ENCODE measurements at places on chromosomes 2 and 18.
A peak's percentile ranks its signal among the peaks of the same experiment; 100 is the strongest.

GRCh38 chr18:69208545-69208944 is 192.1 kb upstream of the DOK6 start:
- no peak for DNase-seq

GRCh38 chr18:67385455-67385854 is 131.1 kb downstream of the DSEL start:
- no peak for DNase-seq

DNA sequence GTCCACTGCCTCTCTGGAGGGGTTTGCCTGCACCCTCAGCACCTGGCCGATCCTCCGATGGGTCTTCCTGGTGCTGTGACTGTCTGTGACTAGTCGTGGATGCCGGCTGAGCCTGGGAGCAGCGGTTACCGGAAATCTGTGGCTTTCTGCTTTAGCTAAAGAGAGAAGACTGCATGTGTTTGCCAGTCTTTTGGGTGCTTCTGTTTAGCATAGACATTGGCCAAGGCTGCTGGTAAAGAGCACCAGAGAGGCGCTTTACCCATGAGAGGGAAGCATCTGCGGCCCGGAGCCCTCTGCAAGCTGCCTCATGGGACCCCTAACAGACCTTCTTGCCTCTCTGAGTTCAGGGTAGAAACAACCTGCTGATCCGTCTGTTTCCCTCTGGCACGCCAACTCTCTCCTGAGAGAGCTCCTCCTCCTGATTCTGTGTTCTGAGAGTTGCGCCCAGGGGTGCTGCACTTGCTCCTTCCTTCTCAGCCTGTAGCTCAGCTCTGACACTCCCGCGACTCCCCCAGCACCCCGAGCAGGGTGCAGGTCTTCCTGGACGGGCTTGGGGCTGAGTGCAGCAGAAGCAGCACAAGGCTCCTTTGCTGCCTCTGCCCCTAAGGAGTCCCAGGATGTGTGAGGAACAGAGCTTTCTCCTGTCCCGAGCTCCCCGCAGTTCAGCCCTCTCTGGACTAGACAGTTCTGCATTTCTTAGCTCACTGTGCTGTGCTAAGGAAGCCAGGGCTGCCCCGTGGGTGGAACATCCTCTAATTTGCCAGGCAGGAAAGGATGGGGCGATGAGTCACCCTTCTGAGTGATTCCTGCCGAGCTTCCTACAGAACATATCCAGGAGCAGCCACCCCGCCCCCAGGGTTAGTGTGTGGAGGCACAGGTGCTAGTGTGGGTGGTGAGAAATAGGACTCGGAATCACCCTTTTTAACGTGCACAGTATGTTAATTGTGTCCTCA is 203.2 kb downstream of the SH3RF3 start:
- no peak for DNase-seq

DNA sequence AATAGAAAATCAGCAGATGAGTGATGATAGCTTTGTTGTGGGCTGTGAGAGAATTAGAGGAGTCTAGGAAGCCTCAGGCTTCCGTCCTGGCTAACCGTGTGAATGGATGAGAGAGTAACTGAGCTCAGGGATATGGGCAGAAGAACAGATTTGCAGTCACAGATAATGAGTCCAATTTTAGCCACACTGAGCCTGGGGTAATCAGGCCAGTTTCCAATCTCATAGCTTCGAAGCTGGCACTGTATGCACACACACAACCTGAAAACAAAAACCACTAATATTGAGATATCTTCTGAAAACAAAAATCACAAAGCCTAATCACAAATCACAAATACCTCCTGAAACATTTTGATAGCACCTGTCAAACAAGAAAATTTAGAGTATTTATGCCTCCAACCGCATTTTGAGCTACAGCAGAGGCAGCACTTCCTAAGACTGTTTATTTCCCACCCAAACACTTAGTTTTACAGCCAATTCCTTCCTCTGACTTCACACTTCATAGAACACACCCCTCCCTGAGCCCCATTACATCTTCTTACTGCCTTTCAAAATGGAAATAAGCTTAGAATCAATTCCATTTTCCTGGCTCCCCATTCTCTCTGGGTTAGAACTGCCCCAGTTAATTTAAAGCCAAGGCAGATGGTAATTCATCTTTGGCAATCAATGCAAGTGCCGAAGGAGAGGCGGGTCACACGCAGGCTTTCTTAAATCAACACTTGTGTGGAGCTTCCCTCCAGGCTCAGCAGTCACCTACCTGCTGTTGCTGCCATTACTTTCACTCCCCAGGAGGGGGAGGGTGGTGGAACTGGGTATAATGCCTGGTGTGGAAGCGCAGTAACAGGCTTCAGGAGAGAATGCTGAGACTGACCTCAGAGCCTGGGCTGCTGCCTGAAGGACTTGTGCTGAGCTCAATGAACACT is 18.9 kb downstream of the TTR start:
- DNase-seq, result no peak

DNA sequence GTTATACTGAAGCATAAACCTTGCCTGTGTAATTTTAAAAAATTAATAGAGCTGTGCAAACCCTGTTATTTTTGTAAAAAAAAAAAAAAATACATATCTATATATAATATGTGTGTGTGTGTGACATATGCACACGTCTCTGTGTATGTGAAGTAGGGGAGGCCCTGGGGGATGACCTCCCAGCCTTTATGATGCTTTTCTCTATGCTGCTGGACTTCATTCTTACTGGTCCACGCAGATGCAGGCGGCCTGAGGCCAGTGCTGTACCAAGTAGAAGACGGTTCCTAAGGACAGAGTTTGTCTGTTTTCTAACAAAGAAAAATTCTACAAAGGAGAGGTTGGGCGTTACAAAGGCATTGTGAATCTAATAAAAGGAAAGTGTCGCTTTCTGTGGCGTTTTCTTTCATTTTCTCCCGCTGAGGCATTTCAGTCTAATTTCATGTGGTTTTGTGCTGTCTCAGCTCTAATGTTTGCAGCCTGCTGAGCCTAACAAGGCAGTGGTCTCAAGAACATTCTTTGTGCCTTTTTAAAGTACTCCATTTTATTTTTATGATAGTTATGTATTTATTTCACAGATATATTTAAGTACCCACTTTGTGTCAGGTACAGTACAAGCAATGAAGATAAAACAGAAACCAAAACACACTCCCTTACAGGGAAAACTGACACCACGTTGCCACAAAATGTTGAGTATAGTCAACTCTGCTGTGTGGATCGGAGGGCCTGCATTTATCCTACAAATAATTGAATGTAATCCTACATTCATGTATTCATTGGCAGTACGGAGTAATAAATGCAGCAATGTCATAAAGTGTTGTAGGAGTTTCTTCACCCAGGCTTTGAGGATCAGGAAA is 118.0 kb downstream of the RAB3GAP1 start:
- DNase-seq, result no peak

GRCh38 chr2:234881413-234882241 is 70.2 kb upstream of the SH3BP4 start:
- no peak for DNase-seq

DNA sequence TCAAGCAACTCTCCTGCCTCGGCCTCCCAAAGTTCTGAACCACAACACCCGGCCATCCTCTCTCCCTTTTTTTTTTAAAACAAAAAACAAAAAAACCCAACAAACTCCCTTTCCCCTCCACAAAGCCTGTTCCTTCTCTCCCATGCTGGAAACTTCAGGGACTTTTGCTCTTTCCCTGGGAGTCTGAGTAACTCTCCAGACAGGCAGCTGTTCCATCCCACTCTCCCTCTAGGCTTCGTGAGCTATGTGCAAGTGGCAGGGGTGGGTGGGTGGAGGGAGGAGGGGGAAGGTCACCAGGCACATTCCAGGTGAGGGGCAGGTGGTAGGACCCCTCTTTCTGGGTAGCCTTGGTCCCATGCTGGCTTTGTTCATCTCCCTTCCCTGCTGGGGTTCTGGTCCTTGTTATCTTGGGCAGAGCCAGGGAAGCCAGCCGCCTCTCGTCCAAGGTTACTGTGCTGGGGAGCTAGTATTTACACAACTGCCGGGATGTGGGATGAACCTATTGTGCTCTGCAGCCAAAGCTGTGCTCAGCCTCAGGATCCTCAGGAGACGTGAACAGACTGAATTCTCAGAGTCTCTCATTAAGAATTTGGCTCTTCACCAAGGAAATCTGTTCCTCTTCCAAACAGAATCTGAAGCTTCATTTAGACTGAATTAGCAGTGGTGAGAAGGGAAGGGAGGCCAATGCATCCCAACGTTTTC is 106.9 kb downstream of the LIPG start:
- peak; percentile 40 for DNase-seq

DNA sequence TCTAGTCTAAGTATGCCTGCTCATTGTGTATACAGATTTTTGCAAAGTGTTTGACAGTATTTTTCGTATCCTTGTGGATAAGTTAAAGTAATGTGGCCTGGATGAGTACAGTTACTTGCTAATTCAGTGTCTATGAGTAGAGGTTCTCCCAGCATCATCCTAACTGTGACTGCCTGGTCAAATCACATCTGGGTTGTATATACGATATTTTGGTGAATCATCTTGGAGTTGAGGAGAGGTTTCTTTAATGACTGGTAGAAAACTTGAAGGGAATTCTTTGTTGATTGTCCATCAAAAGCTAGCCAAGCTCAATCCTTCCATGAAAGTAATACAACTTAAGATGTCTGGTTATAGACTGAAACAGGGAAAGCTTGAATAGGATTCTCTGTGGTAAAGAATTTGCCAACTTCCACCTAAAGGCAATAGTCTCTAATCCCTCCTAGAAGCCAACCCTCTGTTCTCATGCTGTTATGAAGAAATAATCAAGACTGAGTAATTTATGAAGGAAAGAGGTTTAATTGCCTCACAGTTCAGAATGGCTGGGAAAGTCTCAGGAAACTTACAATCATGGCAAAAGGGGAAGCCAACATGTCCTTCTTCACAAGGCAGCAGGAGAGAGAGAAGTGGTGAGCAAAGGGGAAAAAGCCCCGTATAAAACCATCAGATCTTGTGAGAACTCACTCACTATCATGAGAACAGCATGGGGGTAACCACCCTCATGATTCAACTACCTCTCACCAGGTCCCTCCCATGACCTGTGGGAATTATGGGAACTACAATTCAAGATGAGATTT is 19.4 kb upstream of the RALBP1 start:
- no peak for DNase-seq

DNA sequence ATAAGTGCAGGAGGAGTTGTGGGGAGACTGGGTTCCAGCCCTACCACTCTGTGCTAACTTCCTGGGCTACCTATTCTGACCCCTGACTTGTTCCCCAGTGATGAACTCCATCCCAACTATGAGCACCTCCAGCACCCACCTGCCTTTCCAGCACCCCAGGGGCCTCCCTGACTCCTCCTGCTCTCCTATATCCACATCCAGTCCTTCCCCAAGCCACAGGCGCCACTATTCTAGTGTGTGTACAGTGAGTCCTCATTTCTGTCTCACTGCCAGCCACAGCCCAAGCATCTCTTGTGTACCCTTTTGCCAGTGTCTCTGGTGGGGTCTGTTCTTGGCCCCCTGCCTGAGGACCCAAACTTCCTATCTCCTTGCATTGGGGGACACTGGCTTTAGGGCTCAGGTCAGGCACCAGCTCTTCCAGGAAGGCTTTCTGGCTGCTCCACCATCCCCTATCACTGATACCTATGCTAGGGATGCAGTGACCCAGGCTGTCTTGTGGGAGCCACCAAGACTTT is 145.2 kb downstream of the INHBB start:
- DNase-seq, result no peak

- no peak for DNase-seq
Observed at GRCh38 chr2:227582369-227582768, 16.3 kb upstream of the SCYGR2 start.

- DNase-seq, result no peak
Observed at GRCh38 chr2:167962436-167963226, 284.8 kb downstream of the STK39 start.

GRCh38 chr18:77487951-77488740 is 238.5 kb downstream of the GALR1 start:
- DNase-seq, result no peak

GRCh38 chr2:198591586-198591985 is 787.2 kb downstream of the PLCL1 start:
- no peak for DNase-seq

GRCh38 chr18:986051-986450 is 81.4 kb downstream of the ADCYAP1 start:
- no peak for DNase-seq

- no peak for DNase-seq
Observed at GRCh38 chr2:171394164-171394740, 39.5 kb downstream of the METTL8 start.

DNA sequence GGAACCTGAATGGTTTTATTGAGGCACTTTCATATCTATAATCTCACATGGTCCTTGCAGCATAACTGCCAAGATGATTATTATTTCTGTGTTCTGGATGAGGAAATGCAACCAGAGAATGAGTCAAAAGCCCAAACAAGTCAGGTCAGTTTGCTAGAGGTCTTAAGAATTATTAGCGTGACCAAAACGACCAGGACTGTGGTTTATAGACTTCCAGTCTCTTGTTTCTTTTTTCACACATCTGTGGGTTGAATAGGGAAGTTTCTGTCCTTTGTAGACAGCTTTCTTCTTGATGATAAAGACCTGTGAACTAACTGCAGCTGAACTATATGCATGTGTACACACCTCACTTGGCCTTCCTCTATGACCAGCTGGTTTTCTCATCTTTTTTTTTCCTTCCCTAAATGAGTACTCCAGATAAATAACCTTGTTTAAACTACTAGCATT is 13.9 kb downstream of the ADAM23 start:
- no peak for DNase-seq

DNA sequence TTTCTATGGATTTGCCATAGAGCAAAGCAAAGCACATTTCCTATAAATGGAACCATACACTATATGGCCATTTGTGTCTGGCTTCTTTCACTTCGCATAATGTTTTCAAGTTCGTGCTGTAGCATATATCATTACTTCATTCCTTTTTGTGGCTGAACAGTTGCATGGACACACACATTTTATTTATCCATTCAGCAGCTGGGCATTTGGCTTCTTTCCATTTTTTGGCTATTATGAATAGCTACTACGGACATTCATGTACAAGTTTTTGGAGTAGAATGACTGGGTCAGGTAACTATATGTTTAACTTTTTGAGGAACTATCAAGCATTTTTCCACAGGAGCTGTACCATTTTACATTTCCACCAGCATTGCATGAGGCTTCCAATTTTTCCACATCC is 10.7 kb upstream of the SELENOI start:
- no peak for DNase-seq

DNA sequence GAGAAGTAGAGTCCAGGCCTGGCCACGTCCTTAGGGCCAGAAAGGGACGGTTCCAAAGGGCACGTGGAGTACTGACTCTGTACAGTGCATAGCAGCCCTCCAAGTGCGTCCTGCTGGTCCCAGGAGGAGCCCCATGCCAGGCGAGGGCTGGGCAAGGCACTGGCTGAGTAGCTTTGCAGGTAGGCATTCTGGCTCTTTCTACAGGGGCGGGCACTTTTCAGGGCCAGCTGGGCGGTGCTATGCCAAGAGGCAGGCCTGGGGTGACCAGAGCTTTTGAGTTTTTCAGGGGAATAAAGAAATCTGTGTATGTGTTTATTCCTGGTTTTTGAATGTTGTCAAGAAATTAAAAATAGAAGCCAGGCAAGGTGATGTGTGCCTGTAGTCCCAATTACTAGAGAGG is 15.4 kb upstream of the GLI2 start:
- DNase-seq, result no peak

- DNase-seq, result no peak
Observed at GRCh38 chr2:3146772-3147650, 230.6 kb downstream of the EIPR1 start.

- no peak for DNase-seq
Observed at GRCh38 chr2:10770956-10771750, 41.4 kb downstream of the PDIA6 start.
